ENCODE measurements at places on chromosomes 1 and 21.

GRCh38 chr1:204996981-204997380 lies 46.0 kb upstream of the CNTN2 start:
- no peak for DNase-seq

- DNase-seq: no peak
These were observed 60.8 kb downstream of the FAM163A start for GRCh38 chr1:179803918-179804317.

DNA sequence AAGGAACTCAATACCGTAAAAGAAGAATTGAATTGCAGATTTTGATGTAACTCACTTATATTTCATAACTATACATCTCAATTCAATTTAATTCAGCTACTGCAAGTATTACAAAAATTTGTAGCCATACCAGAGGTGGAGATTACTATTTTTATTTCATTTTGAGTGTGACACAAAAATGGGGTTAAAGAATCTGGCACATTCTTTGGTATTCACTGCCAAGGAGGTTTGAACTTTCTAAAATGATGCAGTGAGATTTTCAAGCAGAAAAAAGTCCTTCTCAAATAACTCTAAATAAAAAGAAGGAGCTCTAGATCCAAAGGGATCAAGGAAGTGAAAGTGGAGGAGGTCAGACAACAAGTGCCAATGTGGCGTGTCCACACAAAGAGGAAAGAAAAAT lies 569.0 kb downstream of the DPYD start:
- DNase-seq: no peak

DNA sequence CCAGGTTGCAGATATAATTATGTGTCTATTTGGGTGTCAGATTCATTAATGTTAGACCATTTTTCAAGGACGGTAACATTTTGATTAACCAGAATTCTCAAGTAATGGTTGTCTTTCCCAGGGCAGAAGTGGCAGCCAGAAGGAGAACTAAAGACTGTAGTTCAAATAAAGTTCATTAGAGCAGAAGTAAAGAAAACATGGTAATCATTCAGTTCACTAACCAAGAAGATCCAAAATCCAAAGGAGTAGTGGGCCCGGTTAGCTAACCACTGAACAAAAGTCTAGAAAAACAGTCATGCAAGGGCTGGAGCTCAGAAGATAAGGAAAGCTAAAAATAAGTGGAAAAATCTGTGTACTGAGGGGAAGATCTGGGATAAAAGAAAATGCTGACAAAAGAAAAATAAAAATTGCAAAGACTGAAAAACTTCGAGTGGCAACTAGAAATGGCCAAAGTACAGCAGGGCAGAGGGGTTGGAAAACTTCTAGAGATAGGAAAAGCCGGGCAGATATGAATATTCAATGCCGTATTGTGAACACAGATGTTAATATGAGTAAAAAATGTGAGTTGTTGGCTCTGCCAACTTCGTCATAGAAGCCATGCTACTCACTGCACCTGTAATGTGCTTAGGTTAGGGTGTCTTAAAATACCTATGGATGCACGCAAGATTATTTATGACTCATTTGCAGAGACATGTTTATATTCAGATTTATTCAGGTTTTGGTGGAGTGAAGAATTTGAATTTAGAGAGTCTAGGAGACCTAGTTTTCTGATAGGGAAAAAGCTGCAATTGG lies 925.9 kb downstream of the LTN1 start:
- DNase-seq: no peak

DNA sequence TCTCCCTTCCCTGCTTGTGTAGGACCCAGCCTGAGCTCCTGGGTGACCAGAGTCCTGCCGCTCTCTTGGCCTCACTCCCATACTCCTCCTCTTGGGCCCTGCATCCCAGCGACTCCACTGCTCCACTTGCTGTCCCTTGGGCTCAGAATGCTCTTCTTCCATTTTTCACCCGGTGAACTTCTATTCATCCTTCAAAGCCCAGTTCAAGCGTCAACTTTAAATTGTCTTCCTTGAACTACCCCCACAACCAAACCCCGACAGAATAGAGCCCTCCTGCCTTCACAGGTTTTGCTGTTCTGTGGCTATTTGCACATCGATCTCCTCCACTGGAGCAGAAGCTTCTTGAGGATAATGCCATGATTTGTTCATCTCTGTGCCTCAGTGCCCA lies 215.4 kb upstream of the EDN2 start:
- no peak for DNase-seq

GRCh38 chr1:208835097-208835463 lies 590.9 kb upstream of the PLXNA2 start:
- no peak for DNase-seq

- no peak for DNase-seq
These were observed 43.6 kb downstream of the EPHB2 start for GRCh38 chr1:22754106-22754768.

DNA sequence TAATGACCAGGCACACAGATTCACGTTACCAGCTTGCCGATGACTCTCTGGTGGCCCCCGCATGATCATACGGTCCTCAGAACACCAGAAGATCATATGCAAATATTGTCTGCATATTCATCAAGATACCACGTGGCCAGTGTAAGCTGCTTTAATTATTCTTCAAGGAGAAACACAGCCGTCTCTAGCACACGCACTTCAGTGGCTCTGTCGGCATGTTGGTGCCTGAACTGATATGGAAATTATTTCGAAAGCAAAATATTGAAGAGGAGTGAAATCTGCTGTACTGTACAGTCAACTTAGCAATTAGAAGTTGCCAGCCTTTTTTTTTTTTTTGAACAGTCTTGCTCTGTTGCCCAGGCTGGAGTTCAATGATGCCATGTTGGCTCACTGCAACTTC lies 5.9 kb upstream of the KIF26B start:
- DNase-seq: no peak
